ENCODE measurements at places on chromosomes 3 and 15. TPM values are rescaled to one million over a fixed set of nuclear protein-coding genes. Genes with fewer than 3 reads are reported as not detected.

SI gene
- polyA plus RNA-seq: under 0.01 TPM

ENTPD3 gene
- polyA plus RNA-seq: 7.8 TPM

LRRC34 gene
- polyA plus RNA-seq: 1.1 TPM

- DNase-seq: no peak
Observed at GRCh38 chr15:82398785-82399184, 30.8 kb upstream of the GOLGA6L9 start.

DNA sequence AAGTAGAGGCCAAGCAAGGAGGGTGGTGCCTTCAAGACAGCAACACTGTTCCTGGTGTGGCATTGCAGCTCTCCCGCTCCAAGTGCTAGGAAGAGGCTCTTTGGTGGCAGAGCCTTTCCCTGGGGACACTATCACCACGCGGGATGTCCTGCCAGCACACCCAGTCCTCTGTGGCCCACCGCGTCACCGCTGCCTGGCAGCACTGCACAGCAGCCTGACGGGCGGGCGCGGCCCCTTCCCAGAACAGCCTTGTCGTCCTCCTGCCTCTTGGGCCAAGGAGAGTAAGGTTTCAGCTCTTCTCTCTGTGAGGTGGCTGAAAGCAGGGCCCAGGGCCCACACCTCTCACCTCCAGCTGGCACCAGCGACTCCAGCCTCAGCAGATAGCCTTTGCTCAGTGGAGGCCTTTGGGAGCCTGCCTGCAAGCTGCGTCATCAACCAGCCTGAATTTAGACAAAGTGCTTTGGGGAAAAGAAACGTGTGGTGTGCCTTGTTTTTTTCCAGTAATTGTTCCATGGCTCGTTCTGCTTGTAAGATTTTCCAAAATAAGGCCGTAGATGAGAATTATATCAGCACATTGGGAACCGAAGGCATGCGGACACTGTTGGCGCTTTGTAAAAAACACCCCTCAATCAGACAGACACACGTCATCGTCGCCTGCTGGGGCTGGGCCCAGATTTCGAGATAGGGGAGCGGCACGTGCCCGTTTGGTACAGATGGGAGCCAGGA, 65.0 kb downstream of the AAGAB start:
- DNase-seq: no peak

DNA sequence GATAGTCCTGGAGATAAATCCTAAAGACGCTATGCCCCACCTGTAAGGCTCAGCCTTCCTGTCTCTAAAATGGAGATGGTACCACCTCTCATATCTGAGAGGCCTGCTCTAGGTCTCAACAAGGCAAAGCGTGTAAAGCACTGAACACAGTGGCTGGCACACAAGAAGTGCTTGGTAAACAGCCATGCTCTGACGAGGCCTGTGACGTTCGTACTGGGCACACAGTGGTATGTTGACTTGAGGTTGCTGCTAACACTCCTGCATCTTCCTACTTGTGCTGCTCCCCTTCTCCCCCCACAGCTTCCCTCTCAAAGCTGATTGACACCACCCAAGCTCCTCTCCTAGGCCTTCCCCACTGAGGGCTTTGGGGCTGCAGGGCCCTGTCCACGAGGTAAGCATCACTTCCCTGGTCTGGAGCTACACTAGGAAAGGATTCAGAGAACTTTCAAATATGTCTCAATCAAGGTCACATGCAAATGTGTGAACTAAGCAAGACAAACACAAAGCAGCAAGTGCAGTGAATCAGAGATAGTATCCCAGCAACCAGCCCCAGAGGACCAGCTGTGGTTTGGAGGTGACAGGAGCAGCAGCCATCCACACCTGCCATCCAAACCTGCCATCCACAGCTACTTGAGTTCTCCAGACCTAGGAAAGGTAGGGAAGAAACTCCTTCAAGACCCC, 177.5 kb downstream of the STT3B start:
- no peak for DNase-seq

GRCh38 chr15:41988896-41989572, 16.7 kb upstream of the EHD4 start:
- no peak for DNase-seq

- no peak for DNase-seq
Observed at GRCh38 chr3:115476472-115476871, 146.8 kb upstream of the GAP43 start.
